ENCODE measurements at places on chromosomes 3 and 15.

GRCh38 chr3:139454346-139454745, 22.0 kb downstream of the RBP2 start:
- no peak for DNase-seq

GRCh38 chr3:191566469-191566868, 105.5 kb downstream of the PYDC2 start:
- DNase-seq = no peak

- DNase-seq = no peak
These were observed 12.6 kb downstream of the IFT57 start for GRCh38 chr3:108209579-108209978.

DNA sequence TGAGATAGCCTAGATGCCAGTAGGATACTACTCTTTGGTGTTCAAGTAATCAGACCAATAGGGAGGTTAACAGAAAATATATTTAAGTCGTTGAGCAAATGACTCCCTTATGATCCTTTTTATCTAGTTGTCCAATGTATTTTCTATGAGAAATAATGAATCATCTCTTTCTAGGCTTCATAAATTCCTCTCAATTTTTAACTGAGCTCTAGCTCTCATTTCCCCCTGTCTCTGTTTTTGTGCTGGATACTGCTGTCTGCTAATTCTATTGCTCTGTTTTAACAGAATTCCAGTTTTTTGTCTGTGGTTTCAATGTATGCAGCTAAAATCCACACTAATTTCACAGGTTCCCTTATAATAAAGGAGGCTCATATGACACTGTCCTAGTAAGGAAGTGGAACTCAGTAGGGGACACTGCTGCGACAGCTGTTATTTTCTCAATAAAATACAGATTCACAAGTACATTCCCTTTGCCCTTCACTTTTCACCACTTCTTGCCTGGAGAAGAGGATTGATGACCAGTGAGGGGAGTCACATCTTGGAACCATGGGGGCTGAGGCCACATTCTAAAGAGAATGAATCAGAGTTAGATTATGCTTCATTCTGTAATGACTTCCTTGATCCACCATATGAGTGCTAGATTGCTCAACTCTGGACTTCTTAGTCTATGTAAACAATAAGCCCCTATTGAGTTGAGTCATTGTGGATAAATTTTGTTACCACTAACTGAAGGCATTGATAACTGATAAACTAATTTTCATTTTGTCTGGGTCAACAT, 558.7 kb upstream of the KCNMB2 start:
- no peak for DNase-seq

GRCh38 chr15:24940236-24940635, 14.6 kb upstream of the SNRPN start:
- DNase-seq = no peak

- DNase-seq = no peak
These were observed 699.4 kb downstream of the ZPLD1 start for GRCh38 chr3:103134023-103134724.

DNA sequence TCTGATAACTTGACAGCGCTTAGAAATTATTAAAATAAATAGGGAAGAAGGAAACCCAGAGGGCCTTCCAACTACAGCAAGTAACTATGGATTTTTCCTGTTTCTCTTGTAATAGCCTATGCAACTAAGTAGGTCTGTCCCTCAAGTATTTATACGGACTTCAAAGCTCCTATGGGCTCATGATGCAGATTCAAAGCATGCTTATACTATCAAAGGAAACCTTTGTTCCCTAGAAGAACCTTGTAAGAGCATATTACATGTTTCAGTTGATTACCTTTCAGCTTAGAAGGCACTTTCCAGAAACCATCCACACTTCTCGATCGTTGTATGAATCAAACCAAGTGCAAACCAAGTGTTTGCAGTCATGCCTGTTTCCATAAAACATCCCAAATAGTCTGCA, 158.8 kb downstream of the ALCAM start:
- no peak for DNase-seq

DNA sequence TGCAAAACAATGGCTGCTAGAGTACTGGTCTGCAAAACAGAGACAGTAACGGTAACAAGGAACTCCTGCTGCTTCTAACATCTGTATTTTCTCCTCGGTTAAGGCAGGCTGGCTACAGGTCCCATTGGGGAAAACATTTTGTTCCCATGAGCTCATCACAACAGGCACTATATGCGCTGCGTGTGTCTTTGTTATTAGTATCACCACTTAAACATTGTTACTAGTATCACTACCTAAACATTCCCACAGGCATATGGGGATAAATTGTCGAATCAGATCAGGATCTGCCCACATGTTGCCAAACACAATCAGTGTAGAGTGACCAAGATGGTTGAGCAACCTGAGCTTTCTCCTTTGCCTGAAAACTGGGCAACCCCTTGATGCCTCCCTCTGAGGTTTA, 77.2 kb downstream of the TOP2B start:
- DNase-seq = no peak

GRCh38 chr3:184741259-184741556, 29.3 kb upstream of the MAGEF1 start:
- DNase-seq = no peak

DNA sequence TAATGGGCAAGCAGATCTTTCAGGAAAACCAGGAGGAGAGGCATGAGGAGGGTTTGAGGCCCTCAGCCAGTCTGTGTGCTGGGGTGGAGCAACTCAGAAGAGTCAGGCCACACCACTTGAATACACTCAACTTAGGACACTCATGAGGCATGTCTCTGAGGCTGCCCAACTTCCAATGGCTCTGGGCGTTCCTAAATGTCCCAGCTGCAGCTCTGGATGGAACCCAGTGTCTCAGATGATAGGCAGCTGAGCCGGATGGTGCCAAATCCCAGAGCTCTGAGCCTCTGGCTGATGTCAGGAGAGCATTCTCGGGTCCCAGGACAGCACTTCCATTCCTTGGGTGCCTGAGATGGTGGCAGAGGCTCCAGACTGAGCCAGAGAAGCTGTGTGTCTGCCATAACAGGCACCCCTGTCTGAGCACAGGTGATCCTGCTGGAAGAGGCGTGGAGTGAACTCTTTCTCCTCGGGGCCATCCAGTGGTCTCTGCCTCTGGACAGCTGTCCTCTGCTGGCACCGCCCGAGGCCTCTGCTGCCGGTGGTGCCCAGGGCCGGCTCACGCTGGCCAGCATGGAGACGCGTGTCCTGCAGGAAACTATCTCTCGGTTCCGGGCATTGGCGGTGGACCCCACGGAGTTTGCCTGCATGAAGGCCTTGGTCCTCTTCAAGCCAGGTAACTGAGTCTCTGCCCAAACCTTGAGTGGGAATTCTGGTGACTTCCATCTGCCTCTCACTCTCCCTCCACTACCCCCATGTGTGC, 2.8 kb downstream of the NR2E3 start:
- no peak for DNase-seq

DNA sequence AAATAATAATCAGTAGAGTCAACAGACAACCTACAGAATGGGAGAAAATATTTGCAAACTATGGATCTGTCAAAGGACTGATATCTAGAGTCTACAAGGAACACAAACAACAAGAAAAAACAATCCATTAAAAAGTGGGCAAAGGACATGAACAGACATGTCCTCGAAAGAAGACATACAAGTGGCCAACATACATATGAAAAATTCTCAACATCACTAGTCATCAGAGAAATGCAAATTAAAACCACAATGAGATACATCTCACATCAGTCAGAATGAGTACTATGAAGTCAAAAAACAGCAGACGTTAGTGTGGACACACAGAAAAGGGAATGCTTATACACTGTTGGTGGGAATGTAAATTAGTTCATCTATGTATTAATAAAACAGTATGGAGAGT, 33.7 kb downstream of the SLC2A2 start:
- no peak for DNase-seq

DNA sequence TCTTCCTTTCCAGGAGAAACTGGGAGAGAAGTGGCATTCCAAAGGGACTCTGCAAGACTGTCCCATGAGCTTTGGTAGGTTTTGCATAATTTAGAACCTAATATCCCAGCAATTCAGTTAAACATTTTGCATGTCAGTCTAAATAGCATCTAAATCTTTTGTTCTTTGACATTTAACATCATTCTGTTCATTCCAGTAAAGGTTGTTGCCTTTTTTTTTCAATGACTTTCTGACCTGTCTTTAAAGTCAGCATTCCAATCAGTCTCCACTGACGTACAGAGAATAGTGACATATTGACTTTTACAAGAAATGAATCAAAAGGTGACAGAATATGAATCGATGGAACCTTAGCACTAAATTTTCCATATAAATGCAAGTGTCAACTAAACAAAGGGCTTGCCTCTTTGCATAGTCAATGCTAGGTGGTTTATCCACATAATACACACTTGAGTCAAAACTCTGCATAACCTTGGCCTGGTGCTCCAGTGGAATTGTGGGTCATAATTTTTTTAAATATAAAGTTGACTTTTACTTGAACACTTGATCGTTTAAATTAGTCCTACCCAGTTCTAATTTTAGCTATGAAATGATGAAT, 370.1 kb downstream of the CNTN6 start:
- no peak for DNase-seq

GRCh38 chr3:195752546-195753331, 32.0 kb downstream of the MUC20 start:
- DNase-seq = no peak

DNA sequence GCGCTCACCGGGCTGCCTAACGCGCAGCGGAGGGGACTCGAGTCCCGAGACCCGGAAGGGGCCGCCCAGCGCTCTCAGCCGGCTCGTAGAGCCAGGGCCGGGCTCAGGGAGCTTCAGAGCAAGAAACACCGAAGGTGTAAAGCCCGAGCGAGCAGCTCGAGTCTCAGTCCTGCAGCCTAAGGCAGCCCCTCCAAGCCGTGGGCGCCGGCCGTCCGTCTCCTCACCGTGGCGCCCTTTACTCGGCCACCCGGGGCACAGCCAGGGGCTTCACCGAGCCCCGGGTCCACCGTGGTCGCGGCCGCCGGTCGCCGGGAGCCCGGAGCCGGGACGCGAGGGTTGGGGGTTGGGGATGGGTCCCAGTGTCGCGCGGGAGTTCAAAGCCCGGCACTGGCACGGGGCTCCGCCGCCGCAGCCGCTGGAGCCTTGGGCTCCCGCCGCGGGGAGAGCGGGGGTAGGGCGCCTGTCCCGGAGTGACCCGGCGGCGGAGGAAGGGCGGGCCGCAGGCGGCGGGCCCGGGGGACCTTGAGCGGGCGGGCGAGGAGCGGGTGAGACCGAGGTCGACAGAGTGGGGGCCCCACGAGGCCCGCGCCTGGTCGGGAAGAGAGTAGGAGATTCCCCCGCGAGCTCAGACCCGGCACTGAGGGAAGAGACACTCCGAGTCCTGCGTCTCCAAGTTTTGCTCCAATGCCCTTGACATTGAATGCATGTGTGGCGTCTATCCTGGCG, 26.9 kb upstream of the THRB start:
- peak; percentile 29 for DNase-seq

GRCh38 chr15:34933432-34933975, 36.0 kb downstream of the AQR start:
- DNase-seq = no peak

DNA sequence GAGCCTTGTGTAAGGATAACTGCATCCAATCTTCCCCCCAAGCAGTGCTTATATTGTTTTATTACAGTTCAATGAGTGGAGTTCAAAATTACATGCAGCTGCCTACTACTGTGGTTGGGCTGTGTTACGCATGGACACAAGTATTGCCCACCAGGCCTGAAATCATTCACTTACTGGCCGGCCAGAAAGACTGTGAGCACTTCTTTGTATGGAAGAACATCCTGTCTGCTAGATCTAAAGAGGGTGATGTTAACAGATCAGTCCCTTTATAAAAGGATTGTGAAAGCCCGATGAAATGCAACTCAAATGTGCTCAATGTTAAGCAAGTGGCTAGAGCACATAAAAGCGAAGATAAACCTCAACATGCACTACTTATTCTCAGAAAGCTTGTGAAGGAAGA, 132.5 kb downstream of the FOXP1 start:
- DNase-seq = no peak

DNA sequence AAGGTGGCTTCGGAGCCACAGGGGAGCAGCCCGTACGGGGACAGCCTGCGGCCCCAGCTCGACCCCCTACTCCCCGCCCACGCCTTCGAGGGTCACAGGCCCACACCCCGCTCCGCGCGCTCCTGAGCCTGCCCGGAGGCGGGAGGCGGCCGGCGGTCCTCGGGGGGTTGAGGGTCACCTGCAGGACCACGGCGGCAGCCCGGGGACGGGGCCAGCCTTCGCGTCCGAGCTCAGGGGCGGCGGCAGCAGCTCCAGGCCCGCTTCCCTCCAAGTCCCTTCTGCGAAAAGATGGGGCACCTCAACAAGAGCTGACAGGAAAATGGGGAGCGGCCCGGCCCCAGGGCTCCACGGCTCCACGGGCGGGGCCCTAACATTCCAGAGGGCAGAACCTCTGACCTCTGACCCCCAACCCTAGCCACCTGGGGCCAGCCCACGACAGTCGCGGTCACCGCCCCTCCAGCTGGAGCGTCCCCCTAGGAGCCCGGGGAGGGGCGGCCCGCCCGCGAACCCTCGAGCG, 428 bp downstream of the LYSMD4 start:
- no peak for DNase-seq

DNA sequence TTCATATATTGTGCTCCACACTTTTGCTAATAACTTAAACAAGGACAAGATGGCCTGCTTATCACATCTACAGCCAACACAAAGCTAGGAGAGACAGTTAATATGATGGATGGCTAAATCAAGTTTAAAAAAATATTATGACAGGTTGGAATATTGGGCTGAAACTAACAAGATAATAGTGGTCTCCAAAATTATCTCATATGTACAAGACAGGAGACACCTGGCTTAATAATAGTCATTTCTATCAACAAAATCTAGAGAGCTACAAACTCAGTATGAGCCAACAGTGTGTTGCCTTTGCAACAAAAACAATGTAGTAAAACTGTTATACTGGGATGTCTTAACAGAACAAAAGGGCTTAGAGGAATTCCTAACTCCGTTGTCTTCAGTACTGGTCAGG, 317.1 kb upstream of the COL8A1 start:
- DNase-seq = no peak

DNA sequence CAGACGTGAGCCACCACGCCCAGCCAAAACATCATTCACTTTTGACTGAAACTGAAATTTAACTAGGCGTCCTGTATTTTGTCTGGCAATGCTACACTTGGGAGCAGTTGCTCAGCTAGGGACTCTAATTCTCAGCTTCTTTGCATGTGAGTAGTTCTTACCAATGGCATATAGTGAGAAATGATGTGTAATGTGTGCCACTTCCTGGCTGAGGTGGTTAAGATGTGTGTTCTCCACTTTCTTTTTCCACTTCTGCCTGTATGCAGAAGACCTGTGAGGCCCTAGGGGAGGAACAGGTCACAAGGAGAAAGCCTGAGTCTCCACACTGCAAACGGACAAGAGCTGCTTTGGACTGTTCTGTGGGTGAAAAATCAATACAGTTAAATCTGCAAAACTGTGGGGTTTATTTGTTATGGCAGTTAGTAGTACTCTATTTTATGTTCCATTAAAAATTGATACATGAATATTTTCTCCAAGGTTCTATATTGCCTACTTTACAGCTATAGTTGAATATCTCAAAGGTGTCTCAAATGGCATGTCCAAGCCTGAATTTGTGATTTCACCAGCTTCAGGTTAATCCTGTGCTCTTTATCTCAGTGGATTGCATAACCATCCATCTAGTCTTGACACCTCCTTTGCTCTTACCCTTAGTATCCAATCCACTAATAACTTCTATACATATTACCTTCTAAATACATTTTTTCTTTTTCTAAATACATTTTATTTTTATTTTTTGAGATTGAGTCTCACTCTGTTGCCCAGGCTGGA, 59.3 kb downstream of the NR1D2 start:
- DNase-seq = no peak

Measured in dorsolateral prefrontal cortex (tissue), 122 donors.